ENCODE measurements at places on chromosomes 13 and 19. TPM values are rescaled to one million over a fixed set of nuclear protein-coding genes. Genes with fewer than 3 reads are reported as not detected.
A peak's percentile ranks its signal among the peaks of the same experiment; 100 is the strongest.

SPINT2 gene
- 35.3 TPM for total RNA-seq

NCCRP1 gene
- total RNA-seq = not detected

LILRA6 gene
- total RNA-seq = not detected

CEACAM19 gene
- 0.17 TPM for total RNA-seq

PCDH17 gene
- total RNA-seq = not detected

DNA sequence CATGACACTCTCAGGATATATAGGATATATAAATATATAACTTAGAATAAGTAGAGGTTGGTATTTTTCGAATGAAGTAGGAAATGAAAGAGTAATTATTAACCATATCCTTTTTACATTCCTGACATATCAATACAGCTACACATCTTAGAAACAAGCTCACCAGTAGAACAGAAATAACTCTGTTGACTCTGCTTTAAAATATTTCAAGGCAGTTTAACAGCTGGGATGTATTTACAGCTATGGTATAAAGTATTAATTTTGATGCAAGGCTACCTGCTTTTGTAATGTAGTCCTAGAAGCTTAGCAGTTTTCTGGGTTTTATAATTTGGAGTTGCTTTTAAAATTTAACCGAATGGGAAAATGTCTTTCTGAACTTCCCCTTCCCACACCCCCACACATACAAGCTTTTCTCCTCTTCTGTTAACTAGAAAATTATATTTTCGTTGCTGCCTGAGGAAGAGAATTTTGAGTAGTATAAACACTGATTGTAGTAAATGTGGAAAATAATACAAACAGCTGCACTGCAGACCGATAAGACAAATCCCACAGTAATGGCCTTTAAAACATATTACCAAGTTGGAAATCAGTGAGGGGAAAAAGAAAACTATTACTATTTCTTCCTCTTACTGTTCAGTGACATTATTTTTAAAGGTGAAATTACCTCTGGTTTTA lies 147.7 kb downstream of the GGACT start:
- no peaks in the 10 kb centered on the region for H3K36me3 ChIP-seq
- DNase-seq = no peak
- no peaks in the 10 kb centered on the region for H3K27me3 ChIP-seq
- H3K4me3 ChIP-seq = no peak overlapping the region

GRCh38 chr19:45150751-45151281 lies 10.0 kb downstream of the NKPD1 start:
- no peak for DNase-seq
- peaks cover 4% of the 10 kb centered on the region for H3K36me3 ChIP-seq
- H3K27me3 ChIP-seq = peaks cover 22% of the 10 kb centered on the region
- H3K27ac ChIP-seq = no peak overlapping the region
- H3K4me1 ChIP-seq = peaks cover 18% of the 10 kb centered on the region

- DNase-seq = no peak
- H3K27me3 ChIP-seq = no peaks in the 10 kb centered on the region
- H3K36me3 ChIP-seq = no peaks in the 10 kb centered on the region
- no peaks in the 10 kb centered on the region for H3K4me1 ChIP-seq
- no peak overlapping the region for H3K4me3 ChIP-seq
Measured at GRCh38 chr13:110499621-110500281, 61.8 kb downstream of the RAB20 start.

GRCh38 chr13:102917019-102917418 lies 71.2 kb downstream of the ERCC5 start:
- no peaks in the 10 kb centered on the region for H3K4me1 ChIP-seq
- H3K27ac ChIP-seq = no peak overlapping the region
- H3K27me3 ChIP-seq = peaks cover 35% of the 10 kb centered on the region
- no peaks in the 10 kb centered on the region for H3K36me3 ChIP-seq

GRCh38 chr19:45477713-45478453 lies 10.1 kb downstream of the FOSB start:
- peak overlapping the region; percentile 54 for H3K4me3 ChIP-seq
- H3K27ac ChIP-seq = peak overlapping the region; percentile 95
- DNase-seq = peak; percentile 56
- peaks cover 5% of the 10 kb centered on the region for H3K27me3 ChIP-seq

Data from activated naive CD4-positive, alpha-beta T cell treated with anti-CD3 and anti-CD28 coated beads for 36 hours (primary cell).